Stimulated activated CD4-positive, alpha-beta T cell treated with anti-CD3 and anti-CD28 coated beads, Interleukin-1b, Interleukin-23, amount 100 ng/mL, for 4 hours (primary cell): ENCODE measurements at places on chromosomes 2 and 18.

DNA sequence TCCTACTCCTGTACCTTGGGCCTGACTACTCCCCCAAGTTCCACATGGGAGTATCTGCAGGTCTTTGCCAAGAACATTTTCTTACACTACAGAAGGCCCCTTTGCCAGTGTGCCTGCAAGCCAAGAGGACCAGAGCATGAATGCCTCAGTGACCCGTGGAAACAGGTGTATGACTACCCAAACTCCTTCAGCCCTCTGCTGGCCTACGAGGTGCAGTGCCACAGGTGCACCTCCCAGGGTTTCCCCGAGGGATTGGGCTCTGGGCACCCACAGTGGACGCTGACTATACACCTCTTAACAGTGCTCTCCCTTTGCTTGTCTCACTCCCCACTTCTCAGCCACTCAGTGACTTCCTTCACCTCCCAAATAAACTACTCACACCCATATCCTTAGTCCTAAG lies 91.4 kb downstream of the COL6A3 start:
- no peak for DNase-seq

DNA sequence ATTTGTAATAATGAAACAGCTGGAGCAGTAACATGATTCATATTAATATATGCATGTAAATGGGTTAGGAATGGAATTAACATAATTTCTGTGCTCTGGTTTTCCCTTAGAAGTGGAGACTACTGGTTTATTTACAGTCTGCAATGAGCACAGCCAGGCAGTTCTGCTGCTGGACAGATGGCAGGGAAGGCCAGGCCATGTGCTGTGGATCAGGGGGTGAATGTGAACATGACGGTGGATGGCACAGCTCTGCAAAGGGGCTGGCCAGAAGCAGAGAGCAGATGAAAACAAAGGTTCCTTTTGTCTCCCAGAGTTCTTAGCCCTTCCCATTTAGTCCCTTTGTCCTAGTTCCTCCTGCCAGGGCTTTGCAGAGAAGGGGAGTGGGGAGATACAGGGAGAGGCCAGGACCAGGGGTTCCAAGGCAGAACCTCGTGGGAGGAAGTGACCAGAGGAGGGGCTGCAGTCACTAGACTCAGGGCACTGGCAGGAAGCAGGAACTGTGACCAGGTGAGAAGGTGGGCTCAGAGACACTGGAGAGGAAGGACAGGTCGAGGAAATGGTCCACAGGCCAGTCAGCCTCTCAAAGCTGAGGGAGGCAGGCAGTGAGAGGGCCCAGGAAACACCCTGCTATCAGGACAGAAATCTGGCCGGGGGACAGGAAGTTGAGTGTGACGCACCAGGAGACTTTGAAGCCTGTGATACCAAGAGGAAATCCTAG lies 112.9 kb upstream of the ATP8B1 start:
- DNase-seq = no peak

GRCh38 chr2:16870491-16871076 lies 204.9 kb upstream of the CYRIA start:
- DNase-seq = no peak

DNA sequence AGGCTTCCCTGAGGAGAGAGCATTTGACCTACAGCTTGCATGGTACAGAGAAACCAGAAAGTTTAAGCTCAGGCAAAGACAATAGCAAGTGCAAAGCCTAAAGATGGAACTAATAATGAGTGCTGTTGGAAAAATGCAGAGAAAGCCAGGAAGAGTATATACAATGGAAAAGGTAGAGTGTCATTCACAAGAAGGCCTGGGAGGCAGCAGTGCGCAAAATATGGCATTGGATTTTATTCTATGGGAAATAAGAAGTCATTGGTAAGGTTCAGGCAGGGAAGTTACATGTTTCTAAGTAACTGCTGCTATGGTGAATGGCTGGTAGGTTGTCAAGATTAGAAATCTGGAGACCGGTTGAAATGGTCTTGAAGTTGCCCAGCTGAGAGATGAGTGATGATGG lies 2167.3 kb upstream of the CELF4 start:
- no peak for DNase-seq

DNA sequence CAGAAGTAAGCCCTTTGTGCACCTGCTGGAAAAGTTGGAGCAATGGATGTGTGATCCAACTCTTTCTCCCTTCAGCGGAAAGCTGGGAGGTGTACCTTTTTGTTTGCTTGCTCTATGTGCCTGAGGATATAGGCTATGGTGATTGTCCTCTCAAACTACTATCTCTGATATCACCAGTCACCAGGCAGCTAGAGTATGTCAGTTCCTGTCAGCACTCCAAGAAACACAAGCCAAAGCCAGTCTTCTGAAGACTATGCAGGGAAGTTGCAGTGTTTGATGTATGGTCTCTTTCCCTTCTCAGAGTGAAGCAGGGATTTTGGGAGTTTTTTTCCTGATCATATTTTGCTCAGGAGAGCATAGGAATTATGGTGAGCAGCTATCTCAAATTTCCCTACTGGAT lies 146.4 kb downstream of the PTH2R start:
- no peak for DNase-seq

DNA sequence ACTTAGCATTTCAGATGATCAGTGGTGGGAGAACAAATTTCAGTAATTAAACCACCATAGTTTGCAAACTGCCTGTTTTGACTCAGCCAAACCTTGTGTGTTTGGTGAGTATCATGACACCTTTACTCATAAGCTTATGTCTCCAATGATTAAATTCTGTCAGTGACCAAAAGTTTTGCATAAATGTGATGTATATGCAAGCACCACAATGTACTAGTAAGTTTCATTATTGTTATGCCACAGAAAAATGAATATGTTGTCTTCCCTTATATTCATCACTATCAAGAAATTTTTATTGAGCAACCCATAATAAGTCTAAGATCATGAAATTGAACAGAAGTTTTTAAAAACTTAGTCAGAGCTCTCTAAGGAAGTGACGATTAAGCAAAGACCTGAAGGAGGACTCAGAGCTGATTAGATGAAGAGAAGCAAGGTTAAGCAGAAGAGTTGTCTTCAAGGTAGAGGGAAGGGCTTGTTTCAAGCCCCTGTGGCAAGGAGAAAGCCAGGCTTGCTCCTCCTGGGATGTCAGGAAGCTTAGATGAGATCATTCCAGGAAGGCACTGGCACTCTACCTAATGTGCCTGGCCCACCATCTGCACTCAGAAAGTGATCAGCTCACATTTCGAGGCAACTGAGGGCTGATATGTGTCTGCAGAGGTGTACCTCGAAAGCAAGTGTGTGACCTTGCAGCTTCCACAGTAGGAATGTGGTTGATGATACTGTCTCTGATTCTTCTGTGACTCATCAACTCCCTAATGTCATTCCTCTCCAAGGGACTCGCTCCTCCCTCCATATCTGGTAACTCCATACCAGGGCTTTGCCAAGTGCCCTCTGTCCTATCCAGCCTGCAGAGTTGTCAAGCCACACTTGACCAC lies 54.7 kb downstream of the KCTD18 start:
- no peak for DNase-seq

GRCh38 chr2:127589841-127590240 lies 54.4 kb downstream of the MYO7B start:
- DNase-seq = no peak

- no peak for DNase-seq
These were observed 24.0 kb downstream of the ARMC9 start for GRCh38 chr2:231222318-231223000.

GRCh38 chr2:114962532-114962931 lies 520.1 kb downstream of the DPP10 start:
- no peak for DNase-seq

DNA sequence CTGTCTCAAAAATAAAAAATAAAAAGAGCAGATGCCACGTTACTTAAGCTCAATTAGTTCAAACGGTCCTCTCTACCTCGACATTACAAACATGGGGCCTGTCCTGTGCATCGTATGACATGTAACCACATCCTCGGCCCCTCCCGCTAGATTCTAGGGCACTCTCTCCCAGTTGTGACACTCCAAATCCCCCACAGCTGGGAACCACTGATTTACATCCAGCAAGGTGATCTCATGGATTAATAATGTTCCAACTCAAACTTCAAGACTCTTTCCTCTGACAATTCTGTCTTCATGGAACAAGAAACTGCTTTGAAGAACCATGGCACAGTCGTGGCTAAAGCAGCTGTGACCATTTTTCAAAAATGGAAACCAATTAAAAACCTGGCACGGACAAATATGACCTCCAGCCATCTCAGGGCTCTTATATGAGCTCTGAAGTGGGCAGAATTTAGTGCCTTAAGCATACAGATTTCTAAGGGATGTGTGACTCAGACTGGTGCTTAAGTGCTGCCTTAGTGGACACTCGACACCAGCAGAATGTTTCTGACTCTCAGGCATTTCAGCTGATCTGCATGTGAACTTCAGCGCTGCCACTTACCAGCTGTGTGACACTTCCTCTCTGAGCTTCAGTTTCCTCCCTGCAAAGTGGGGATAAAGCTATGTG lies 31.7 kb upstream of the ASAP2 start:
- no peak for DNase-seq
